ENCODE measurements at places on chromosomes 2 and 18.

DNA sequence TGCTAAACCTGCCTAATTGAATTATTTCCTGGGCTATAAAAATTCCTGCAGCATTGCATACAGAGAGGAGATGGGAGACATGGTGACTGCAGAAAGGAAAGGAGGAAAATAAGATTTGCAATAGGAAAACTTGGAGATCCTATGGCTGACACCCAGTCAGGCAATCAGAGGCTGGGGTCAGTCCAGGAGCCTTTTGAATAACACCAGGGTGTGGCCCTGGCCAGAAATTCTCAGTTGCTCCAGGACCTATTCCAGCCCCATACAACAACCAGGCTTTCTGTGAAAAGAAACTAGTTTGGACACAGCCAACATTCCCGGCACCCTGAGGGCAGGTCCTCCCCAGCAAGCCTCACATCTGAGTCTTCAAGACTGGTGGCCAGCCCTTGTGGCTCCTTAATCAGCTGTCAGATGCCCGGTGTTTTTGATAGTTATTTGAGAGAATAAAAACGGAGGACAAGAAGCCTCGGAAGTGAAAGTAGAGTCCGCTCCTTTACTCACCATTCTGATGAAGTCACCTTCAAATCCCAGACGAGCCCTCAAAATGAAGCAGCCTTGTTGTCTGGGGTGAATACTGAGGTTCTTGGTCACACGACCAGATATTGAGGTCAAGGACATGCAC lies 31.1 kb upstream of the GMCL1 start:
- DNase-seq = peak; percentile 56

DNA sequence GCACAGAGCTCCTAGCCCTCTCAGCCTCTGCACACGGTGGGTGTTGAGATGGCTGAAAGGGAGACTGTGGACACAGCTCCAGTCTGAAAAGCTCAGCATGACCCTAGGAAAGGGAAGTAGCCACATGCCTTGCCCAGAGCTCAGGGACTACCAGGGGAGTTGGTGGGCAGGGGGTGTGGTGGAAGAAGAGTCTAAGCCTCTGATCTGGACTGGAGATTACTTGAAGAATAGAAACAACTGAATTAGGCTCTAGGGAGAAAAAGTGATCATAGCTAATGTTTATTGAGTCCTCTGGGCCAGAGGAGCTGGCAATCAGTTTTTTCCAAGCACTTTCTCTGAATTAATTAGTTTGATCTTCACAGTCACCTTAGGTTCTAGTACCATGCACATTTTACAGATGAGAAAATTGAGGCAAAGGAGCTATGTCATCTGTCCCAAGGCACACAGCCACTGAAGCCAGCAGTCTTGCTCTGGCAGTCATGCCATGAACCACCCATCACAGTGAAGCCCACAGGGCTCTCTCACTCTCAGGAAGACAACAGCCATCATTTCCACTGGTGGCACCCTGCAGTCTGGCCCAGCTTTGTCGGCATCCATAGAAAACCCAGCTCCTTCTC lies 10.3 kb downstream of the SDC1 start:
- no peak for DNase-seq

GRCh38 chr18:44893966-44894365 lies 213.3 kb downstream of the SETBP1 start:
- no peak for DNase-seq

DNA sequence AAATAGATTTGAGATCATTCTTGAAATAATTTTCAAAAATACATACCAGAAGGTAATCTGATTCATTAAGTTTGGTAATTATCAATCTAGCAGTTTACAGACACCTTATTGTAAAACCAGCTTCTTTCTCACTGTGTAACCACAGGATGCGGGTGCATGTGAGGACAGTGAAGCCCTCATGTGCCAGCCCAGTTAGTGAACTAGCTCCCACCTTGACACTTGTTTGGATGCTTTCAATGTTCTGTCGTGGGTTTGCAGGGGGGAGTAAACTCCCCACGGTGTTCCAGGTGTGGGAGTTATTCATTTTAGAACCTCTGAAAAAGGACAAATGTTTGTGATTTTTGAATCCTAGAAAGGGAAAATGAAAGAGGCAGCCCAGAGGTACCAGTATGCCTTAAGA lies 59.0 kb downstream of the WDSUB1 start:
- DNase-seq = no peak

- no peak for DNase-seq
These were observed 126.2 kb downstream of the RAPGEF4 start for GRCh38 chr2:172861656-172862476.

DNA sequence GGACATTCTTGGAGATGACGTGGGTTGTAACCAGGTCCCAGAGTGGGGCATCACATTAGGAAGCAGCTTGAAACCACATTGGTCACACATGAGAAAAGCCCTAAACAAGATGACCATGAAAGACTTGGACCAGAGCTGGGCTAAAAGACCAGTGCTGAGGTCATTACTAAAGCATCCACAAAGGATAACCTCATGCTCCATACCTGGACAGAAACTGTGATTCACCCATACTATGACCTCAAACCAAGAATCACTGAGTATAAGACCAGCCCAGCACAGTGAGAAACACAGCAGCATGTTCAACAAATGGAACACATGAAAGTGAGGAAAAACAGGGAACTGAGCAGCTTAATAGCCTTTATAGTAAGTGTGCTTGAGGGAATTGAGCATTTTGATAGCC lies 635.5 kb upstream of the NETO1 start:
- no peak for DNase-seq

DNA sequence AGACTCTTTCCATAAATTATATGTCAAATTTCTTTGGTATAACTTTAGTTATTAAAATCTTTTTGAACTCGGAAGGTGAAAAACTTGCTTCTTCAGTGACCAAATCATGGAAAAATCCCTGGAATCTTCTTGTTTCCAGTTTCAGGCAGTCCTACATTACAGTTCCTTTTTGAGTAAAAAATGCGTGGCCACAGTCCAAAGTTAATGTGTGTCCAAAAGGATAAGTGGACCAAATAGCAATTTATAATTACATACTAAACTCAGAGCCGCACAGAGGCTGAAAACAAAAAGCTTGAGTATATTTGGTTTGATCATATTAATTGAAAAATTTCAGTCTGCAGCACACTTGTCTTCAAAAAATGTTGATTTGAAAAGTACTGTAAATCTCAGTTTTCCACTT lies 28.4 kb upstream of the DYNC2LI1 start:
- DNase-seq = no peak

Measured in Karpas-422 (cell line).